ENCODE measurements at places on chromosomes 2 and 18.

DNA sequence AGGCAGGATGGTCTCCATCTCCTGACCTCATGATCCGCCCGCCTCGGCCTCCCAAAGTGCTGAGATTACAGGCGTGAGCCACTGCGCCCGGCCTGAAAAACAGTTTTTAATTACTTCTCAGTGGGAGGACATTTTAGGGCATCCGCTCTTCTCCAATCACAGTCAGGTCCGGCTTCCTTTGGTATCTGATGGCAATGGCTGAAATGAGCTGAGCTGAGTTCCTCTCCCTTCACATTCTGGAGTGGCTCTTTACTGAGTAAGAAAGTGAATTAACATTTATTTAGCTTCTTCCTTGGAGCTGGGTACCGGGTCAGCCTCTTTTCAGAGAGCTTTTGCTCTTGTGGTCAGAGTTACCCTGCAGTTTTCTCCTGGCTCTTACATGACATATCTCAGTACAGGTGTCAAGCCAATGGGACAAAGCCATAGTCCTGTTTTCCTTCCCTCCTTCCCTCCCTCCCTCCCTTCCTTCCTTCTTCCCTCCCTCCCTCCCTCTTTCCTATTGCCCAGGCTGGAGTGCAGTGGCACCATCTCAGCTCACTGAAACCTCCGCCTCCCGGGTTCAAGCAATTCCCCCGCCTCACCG is 1.1 kb upstream of the TTC27 start:
- H3K36me3 ChIP-seq: peaks cover 9% of the 10 kb centered on the region
- no peak for DNase-seq
- H3K4me3 ChIP-seq: no peak overlapping the region
- H3K27ac ChIP-seq: no peak overlapping the region

DNA sequence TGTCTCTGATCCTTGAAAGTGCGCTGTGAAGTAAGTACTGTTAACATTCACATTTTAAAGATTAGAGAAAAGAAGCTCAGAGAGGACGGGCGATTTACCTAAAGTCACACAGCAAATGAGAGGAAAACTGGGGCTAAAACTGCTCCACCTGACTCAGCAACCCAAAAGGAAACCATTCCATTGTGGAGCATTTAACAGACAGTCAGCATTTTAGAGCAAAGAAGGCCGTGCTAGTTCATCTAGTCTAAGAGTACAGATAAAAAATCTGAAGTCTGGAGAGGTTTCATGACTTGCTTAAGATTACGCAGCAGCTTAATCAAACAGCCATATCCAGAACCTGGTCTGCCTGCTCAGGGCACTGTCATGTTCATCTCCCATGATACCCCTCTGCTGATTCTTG is 19.9 kb upstream of the KCNF1 start:
- no peak overlapping the region for H3K27ac ChIP-seq
- H3K27me3 ChIP-seq: no peaks in the 10 kb centered on the region
- H3K4me3 ChIP-seq: no peak overlapping the region
- no peaks in the 10 kb centered on the region for H3K4me1 ChIP-seq
- no peaks in the 10 kb centered on the region for H3K36me3 ChIP-seq

DNA sequence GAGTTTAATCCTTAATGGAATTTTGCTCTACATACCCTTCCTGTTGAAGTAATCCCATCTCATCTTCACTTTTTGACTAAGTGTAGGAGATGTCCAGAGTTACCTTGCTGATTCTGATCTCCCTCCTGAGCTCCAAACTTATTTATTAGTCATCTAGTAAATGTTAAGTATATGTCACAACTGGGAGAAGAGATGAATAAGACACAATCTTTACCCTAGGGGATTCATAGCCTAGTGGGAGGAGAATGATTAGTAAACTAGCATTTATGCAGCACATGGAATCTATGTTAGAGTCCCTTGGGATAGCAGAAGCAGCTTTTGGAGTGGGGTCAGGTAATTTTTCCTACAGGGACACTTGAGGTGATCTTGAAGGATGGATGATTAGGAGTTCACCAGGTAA is 20.7 kb downstream of the ACVR2A start:
- no peak overlapping the region for H3K4me3 ChIP-seq
- H3K27ac ChIP-seq: no peak overlapping the region
- no peaks in the 10 kb centered on the region for H3K36me3 ChIP-seq
- no peaks in the 10 kb centered on the region for H3K27me3 ChIP-seq
- H3K4me1 ChIP-seq: no peaks in the 10 kb centered on the region
- DNase-seq: no peak

DNA sequence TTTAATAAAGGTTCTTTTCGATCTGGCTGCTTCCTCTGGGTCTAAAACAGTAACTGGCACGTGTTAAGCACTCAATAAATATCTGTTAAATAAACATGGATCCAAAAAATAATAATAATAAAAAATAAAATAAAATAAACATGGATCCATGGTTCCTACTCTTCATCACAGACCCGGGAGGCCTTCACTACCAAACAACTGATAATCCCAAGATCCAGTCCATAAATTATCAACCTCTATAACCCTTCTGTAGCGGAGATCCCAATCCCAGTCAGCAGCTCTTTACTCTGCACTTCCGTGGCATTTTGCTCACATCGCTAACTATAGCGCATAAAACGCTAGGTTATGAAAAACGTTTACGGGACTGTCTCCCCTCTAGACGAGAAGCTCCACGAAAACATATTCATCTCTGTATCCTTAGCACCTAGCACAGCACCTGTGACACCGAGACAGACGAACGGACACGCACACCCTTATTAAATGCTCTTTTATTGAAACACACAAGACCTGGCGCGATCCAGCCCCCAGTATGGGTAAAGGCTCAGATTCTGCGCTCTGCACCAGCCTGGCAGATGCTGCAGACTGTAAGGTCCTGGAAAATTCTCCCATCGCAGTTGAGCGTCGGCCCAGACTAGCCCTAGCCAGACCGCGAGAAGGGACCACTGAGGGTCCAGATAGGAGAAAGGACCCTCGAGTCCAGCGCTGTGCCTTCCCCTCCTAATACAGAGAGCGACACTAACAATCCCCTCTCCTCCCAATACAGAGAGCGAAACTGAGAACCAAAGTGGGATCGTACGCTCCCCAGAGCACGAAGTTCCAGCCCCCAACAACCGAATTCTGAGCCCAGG is 770 bp downstream of the NBAS start:
- peak overlapping the region; percentile 81 for H3K4me3 ChIP-seq
- peaks cover 21% of the 10 kb centered on the region for H3K4me1 ChIP-seq
- H3K27ac ChIP-seq: peak overlapping the region; percentile 84
- H3K36me3 ChIP-seq: no peaks in the 10 kb centered on the region

- H3K36me3 ChIP-seq: no peaks in the 10 kb centered on the region
- H3K27me3 ChIP-seq: no peaks in the 10 kb centered on the region
- DNase-seq: no peak
- no peak overlapping the region for H3K4me3 ChIP-seq
- no peak overlapping the region for H3K27ac ChIP-seq
Measured at GRCh38 chr2:152419944-152420343, 85.0 kb downstream of the FMNL2 start.

- H3K4me3 ChIP-seq: no peak overlapping the region
- H3K4me1 ChIP-seq: peaks cover 5% of the 10 kb centered on the region
- H3K27ac ChIP-seq: no peak overlapping the region
Measured at GRCh38 chr2:37590119-37590571, 81.3 kb downstream of the CDC42EP3 start.

- H3K27ac ChIP-seq: no peak overlapping the region
- no peaks in the 10 kb centered on the region for H3K4me1 ChIP-seq
- no peak for DNase-seq
- no peaks in the 10 kb centered on the region for H3K27me3 ChIP-seq
Measured at GRCh38 chr2:188119112-188119838, 172.4 kb upstream of the GULP1 start.

- no peaks in the 10 kb centered on the region for H3K27me3 ChIP-seq
- no peak for DNase-seq
- no peak overlapping the region for H3K27ac ChIP-seq
- no peaks in the 10 kb centered on the region for H3K4me1 ChIP-seq
- H3K36me3 ChIP-seq: no peaks in the 10 kb centered on the region
Measured at GRCh38 chr2:3644891-3645605, 13.0 kb upstream of the ALLC start.

DNA sequence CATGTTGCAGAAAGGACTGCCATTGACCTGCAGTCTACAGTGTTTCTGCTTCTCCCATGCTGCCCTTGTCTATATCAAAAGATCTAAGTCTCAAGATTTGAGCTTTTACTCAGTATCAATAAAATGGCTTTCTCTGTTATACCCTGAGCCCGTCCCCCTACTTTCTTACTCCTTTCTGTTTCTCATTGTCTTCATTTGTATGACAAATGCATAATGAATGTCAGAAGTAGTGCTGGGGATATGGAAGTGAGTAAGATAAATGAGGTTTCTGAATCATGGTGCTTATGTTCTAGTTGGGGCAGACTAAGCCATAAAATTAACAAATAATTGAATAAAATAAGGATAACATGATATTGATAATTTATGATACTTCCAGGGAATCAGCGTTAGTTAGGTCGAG is 128.6 kb downstream of the PARD3B start:
- H3K27ac ChIP-seq: no peak overlapping the region
- no peaks in the 10 kb centered on the region for H3K27me3 ChIP-seq
- no peaks in the 10 kb centered on the region for H3K36me3 ChIP-seq
- DNase-seq: no peak
- no peak overlapping the region for H3K4me3 ChIP-seq
- H3K4me1 ChIP-seq: no peaks in the 10 kb centered on the region

- H3K4me3 ChIP-seq: no peak overlapping the region
- H3K4me1 ChIP-seq: no peaks in the 10 kb centered on the region
- no peak overlapping the region for H3K27ac ChIP-seq
- H3K27me3 ChIP-seq: no peaks in the 10 kb centered on the region
Measured at GRCh38 chr18:41906528-41907146, 48.4 kb upstream of the PIK3C3 start.

DNA sequence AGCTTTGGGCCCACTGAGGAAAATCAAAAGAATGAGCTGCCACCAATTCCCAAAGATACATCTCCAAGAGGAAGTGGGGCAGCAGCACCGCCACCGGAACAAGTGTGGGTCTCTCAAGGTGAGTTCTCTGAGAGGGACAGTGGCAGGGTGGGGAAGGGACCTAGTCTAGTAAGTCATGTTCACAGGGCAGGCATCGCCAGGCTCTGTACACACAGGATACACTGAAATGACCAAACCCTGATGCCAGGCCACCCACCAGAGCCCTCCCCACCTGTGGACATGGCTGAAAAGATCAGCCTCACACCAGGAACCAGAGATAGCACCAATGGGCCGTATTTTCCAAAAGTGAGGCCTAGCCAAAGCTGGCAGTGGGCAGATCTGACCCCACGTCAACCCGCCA is 108.2 kb upstream of the SMAD2 start:
- no peaks in the 10 kb centered on the region for H3K27me3 ChIP-seq

- no peaks in the 10 kb centered on the region for H3K27me3 ChIP-seq
- DNase-seq: no peak
- no peak overlapping the region for H3K27ac ChIP-seq
- no peak overlapping the region for H3K4me3 ChIP-seq
- no peaks in the 10 kb centered on the region for H3K4me1 ChIP-seq
- no peaks in the 10 kb centered on the region for H3K36me3 ChIP-seq
Measured at GRCh38 chr2:150697596-150697995, 210.1 kb upstream of the RND3 start.

- no peaks in the 10 kb centered on the region for H3K36me3 ChIP-seq
- no peak for DNase-seq
- H3K27me3 ChIP-seq: no peaks in the 10 kb centered on the region
- no peaks in the 10 kb centered on the region for H3K4me1 ChIP-seq
- H3K4me3 ChIP-seq: no peak overlapping the region
Measured at GRCh38 chr18:7298149-7298548, 67.3 kb downstream of the LRRC30 start.

DNA sequence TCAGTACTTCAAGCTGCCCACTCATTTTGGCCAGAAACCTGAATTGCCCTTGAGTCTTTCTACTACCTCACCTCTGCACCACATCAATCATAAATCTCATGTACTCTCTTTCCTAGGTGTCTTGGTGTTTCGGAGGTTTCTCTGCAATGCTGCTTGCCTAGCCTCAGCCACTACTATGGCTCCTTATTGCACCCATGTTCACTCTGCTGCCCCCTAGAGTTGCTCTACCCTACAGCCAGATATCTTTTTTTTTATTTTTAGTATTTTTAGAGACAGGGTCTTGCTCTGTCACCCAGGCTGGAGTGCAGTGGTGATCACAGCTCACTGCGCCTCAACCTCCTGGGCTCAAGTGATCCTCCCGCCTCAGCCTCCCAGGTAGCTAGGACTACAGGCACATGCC is 413.0 kb downstream of the PTPRM start:
- DNase-seq: no peak
- H3K4me3 ChIP-seq: no peak overlapping the region
- no peaks in the 10 kb centered on the region for H3K27me3 ChIP-seq

- peaks cover 5% of the 10 kb centered on the region for H3K27me3 ChIP-seq
- no peak overlapping the region for H3K27ac ChIP-seq
- no peaks in the 10 kb centered on the region for H3K36me3 ChIP-seq
- DNase-seq: no peak
Measured at GRCh38 chr2:85924522-85924921, 35.7 kb upstream of the ST3GAL5 start.

DNA sequence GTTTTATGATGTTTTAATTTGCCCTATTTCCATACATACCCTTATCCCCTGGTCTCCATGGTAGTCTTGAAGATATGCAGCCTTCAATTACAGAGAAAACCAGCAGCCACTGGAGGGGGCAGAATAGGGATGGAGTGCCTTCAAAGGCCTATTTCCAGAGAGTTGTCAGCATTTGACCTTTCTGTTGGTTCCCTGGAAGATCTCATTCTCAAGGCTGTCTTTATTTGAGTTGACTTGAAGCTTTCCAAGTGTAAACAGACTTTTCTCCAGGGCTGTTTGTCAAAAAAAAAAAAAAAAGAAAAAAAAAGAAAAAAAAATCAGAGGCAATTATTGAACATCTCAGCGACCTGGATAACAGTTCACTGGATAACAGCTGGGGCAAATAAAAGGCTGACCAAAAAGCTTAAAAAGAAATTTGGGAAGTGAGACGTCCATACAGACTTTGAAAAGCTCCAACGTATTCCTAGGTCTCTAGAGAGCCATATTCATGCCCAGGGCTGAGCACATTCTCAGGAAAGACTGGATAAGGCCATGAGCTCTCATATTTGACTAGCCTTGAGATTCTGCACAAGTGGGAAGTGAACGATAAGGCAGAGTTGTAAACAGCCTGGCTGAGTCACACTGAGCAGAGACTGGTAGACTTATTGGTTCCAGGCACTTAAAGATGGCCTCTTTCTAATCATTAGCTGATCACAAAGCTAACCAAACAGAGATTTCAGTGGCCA is 126.6 kb downstream of the VAPA start:
- no peak overlapping the region for H3K27ac ChIP-seq
- no peak for DNase-seq
- no peak overlapping the region for H3K4me3 ChIP-seq
- no peaks in the 10 kb centered on the region for H3K4me1 ChIP-seq

- no peak overlapping the region for H3K4me3 ChIP-seq
- no peaks in the 10 kb centered on the region for H3K27me3 ChIP-seq
- H3K36me3 ChIP-seq: no peaks in the 10 kb centered on the region
- no peak for DNase-seq
- H3K27ac ChIP-seq: no peak overlapping the region
Measured at GRCh38 chr2:17271416-17271815, 246.8 kb downstream of the RAD51AP2 start.

- H3K4me1 ChIP-seq: peaks cover 5% of the 10 kb centered on the region
- no peaks in the 10 kb centered on the region for H3K36me3 ChIP-seq
- DNase-seq: no peak
- no peaks in the 10 kb centered on the region for H3K27me3 ChIP-seq
- no peak overlapping the region for H3K4me3 ChIP-seq
- H3K27ac ChIP-seq: no peak overlapping the region
Measured at GRCh38 chr2:234271338-234271737, 220.8 kb downstream of the SPP2 start.

- H3K27ac ChIP-seq: no peak overlapping the region
- no peaks in the 10 kb centered on the region for H3K4me1 ChIP-seq
- no peaks in the 10 kb centered on the region for H3K27me3 ChIP-seq
- DNase-seq: no peak
Measured at GRCh38 chr18:65269375-65269774, 481.4 kb upstream of the CDH7 start.

GRCh38 chr2:43407935-43408334 is 181.5 kb upstream of the ZFP36L2 start:
- H3K27me3 ChIP-seq: no peaks in the 10 kb centered on the region
- DNase-seq: no peak

Measured in large intestine (tissue), 12 donors.